Progenitor cell of endocrine pancreas (in vitro differentiated cells): ENCODE measurements at places on chromosomes 13 and 19.

- no peak for DNase-seq
These were observed 10.7 kb downstream of the ZNF846 start for GRCh38 chr19:9757544-9758501.

DNA sequence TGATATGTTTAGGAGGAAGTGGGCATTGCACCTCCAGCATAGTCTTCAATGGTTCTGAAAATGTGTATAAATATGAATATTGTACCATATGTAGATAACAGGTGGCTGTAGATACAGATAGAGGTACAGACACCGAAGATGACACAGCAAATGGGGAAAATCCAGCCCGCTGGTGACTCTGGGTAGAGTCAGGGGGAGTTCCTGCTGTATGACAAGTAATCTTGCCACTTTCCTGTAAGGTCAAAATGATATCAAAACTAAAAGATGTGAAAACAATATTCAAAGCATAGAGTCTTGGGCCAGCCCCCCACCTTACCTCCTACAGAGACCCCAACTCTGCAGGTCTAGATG is 17.8 kb downstream of the C2CD4C start:
- DNase-seq, result no peak

GRCh38 chr13:77571956-77572355 is 36.5 kb downstream of the SCEL start:
- no peak for DNase-seq

DNA sequence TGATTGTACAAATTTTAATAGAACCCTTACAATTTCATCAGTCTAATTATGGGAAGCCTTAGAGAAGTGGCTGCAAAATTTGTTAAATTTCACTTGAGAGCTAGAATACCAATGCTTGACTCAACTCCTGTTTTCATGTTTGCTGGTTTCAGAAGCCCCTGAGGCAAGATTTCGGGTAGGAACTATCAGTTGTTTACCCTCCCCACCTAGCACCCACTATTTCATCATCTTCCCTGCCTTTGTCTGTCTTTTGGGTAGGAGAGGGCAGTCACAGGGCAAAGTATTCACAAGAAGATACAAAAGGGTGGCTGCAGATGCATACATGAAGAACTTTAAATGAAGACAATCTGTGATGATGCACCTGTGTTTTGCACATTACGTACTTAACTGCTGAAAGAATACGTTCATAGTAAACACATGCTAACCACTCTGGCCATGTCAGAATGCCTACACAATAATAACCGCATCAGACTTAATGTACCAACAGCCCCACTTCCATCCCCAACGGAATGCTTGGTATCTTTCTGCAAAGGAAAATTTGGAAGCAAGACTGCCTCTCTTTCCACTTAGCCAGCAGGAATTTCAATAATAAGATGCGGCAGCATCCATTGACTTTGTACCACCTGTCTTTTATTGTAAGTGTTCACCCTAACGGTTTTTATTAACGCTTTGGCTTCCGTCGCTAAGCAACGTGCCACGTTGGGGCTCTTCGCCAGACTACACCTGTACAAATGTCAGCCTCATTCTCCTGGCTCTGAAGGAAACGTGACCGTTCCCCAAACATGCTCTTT is 30.4 kb downstream of the TPT1 start:
- no peak for DNase-seq

GRCh38 chr13:39269411-39269810 is 231.2 kb downstream of the NHLRC3 start:
- no peak for DNase-seq

DNA sequence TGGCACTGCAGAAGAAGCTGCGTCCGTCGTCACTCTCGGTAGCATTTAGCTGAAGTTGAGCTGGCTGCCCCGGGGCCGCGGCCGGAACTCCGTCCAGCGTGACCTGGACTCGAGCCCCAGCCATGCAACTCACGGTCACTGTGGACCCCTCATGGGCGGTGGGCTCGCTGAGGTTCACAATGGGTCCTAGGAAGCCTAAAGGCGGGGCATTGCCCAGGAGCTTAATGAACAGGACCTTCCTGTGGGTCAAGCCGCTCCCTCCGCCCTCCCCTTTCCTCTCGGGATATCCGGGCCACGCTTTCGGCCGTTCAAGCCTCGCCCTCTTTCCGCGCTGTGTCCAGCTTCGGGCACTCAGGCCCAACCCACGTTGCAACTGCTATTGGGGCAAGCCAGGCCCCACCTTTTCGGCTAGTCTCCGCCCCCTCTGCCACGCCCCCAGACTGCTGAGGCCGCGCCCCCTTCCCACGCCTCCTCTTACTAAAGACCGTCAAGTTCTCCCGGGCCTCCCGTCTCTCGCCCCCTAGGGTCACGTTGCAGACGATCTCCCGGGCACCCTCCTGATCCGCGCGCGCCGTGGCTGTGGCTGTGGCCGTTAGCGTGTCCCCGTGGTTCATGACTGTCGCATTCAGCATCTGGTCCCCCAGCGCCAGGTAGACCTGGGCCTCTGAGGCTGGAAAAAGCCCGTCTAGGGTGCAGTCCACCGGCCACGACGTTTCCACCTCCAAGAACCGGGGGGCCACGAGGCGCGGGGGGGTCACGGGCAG is 1.4 kb upstream of the RAVER1 start:
- DNase-seq, result peak; percentile 86

- no peak for DNase-seq
These were observed 520.3 kb downstream of the DIAPH3 start for GRCh38 chr13:59643364-59643841.

DNA sequence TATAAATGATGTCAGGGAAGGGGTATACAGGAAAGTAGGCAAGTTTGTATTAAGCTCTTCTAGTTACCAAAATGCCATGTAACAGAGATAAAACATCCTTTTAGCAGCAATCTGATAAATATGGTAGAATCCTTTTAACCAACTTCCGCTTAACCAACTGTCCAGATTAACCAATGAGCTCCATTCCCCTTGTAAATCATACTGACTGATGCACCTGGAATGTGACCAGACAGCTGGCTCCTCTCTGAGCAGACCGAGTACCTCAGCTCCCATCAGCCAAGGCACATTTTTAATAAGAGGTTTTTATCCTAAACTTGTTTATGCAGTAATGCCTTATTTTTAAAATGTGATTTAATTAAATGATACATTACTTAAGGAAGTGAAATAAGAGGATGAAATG is 66.4 kb downstream of the KLF12 start:
- no peak for DNase-seq

DNA sequence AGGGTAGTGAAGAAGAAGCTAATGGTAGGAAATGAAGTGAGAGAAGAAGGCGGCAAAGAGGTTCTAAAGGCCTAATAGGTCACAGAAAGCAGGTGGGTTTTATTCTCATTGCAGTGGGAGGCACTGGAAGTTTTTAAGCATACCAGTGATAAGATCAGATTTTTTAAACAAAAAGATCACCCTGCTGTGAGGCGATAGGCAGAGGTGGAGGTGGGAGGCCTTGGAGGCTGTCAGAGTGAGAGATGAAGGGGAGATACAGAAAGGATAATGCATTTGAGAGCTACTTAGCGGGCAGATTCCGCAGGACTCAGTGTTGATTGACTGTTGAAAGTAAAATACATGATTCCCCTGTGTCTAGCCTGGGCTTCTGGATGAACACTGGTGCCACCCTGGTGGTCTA is 116.7 kb upstream of the FRY start:
- DNase-seq, result no peak

GRCh38 chr19:14015524-14016035 is 9.5 kb upstream of the RFX1 start:
- no peak for DNase-seq

DNA sequence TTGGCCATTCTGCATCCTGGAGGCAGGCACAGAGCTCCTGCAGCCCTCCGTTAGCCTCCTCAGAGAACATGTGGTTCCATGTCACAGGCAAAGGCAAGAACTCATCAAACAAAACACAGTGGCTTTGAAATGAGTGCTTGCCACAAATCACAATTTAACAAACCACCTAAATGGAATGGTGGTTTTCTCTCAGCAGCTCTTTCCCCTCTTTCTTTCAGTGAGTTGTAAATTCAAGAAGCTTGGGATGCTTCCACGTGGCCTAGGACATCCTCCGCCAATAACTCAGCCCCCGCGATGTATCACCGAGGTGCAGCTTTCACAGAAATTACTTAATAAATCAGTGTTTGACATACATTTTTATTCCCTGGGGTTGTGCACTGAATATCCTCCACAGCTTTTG is 65.4 kb upstream of the RFC3 start:
- DNase-seq, result no peak

DNA sequence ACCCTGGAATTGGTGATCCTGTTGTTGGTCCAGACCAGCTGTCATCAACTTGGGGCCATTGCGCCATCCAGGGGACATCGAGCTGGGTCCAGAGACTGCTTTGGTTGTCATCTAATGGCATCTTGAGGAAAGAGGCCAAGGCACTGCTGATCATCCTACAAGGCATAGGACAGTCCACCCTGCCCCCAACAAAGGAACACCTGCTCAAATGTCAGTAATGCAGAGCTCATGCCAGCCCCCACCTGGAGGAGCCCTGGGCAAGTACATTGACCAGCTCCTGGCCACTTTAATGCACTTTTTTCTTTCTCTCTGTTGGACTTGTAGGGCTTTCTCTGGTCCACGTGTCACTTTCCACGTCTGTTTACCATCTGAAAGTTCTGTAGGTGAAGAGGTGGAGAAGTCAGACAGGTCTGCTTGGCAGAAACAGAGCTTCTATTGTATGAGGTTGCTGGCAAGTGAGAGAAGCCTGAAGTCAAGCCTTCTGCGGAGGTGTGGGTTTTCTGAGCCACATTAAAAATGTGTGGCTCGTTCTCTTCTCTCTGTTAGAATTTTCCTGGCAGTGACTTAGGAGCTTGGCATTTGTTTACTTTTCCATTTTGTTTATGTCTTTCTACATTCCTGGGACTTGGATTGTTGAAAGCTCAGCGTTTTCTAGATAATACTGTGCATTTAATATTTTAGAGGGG is 124.0 kb upstream of the RNF113B start:
- no peak for DNase-seq

DNA sequence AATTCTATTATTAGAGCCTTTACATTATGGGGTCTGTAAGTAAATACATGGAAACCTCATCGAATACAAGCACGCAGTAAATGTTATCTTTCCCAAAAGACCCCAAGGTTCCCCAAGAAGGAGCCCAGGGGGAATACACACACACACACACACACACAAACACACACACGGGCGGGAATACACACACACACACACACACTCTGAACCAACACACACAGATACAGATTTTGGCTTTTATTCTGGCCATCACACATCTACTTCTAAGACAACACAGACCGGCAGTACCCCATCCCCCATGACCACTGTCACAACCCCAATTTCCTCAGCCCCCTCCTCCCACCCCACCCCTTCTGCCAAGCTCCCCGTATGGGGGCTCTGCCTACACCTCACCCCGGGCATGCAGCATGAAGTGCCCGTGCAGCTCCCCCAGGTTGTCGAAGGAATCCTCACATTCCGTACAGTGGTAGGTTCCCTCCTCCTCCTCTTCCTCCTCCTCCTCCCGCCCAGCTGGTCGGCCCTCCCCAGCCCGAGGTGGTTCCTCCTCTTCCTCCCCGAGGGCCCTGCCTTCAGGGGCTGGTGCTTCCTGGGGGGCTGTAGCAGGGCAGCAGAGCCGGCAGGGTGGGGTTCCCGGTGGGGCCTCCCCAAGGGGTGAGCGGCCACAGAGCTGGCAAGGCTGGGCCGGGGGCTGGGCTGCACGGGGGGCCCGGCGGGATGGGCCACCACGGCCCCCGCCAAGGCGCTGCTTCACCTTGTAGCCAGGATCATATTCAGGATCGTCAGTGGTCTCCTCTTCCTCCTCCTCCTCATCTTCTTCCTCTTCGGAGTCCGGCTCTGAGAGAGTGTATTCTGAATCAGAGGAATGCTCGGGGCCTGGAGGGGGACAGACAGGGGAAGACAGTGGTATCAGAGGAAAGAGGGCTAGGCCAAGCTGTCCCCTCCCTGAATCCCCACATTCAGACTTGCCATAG is 4.4 kb upstream of the SRRM5 start:
- no peak for DNase-seq

- DNase-seq, result no peak
These were observed 316.2 kb downstream of the MTUS2 start for GRCh38 chr13:29136341-29136740.

- no peak for DNase-seq
These were observed 34.8 kb upstream of the DPRX start for GRCh38 chr19:53597023-53597422.

- no peak for DNase-seq
These were observed 93.8 kb upstream of the ARHGEF7 start for GRCh38 chr13:111021270-111021669.

DNA sequence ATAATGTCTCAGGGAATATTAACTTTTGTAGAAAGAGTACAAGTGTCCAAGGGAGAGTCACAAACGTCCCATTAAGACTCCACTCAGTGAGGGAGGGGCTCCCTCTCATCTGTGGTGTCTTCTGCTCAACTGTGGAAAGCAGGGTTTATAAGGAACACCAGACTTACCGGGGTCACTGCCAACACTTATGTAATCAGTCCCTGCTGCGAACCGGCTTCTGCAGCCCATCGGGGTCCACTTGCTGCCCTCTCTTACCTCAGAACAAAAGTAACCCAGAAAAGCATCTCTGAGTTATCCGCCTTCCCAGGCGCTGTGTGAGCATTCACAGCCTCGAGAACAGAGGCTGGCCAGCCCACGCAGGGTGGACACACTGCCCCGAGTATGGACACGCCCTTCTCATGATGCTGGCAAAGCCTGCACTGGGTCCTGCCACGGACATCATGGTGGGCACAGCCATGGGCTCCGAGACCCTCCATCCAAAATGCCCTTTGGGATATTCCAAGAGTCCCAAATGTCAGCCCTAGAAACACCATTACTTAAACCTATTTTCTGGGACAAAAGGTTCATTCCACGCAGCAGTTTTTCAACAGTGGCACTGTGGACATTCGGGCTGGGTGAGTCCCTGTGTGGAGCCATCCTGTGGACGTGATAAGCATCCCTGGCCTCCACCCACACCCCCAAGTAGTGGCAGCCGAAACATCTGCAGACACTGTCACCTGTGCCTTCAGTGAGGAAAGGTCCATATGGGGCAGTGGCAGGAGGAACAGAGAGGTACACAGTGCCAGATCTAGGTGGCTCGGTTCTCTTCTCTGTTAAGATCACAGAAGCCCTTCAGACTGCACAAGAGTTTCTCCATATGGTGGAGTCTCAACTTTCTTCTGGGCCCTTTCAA is 63.9 kb downstream of the STK24 start:
- DNase-seq, result no peak

- no peak for DNase-seq
These were observed 75.6 kb upstream of the ZNF507 start for GRCh38 chr19:32269831-32270230.

GRCh38 chr19:7200736-7201135 is 93.5 kb downstream of the INSR start:
- DNase-seq, result no peak

GRCh38 chr13:73480779-73481559 is 422.2 kb downstream of the KLF5 start:
- DNase-seq, result no peak

DNA sequence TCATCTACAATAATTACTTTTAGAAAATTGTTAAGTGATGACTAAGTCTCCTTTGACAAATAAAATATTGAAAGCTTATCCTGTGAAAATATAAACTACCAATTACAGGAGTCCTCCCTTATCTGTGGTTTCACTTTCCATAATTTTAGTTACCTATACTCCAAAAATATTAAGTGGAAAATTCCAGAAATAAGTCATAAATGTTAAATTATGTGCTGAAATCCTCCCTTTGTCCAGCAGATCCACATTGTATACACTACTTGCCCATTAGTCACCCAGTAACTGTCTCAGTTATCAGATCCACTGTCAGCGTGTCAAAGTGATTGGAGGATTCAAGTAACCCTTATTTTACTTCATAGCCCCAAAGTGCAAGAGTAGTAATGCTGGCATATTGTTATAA is 98.1 kb downstream of the SERP2 start:
- DNase-seq, result no peak

- DNase-seq, result no peak
These were observed 151.0 kb upstream of the ZNF536 start for GRCh38 chr19:30221176-30221575.
